Activated CD4-positive, alpha-beta memory T cell treated with anti-CD3 and anti-CD28 coated beads for 36 hours (primary cell): ENCODE measurements at places on chromosomes 6 and 20. TPM values are rescaled to one million over a fixed set of nuclear protein-coding genes. Genes with fewer than 3 reads are reported as not detected.

The PROKR2 gene
- total RNA-seq = not detected

The SYNDIG1 gene
- not detected for total RNA-seq

The CDH26 gene
- total RNA-seq = 1.5 TPM

The ECHDC1 gene
- total RNA-seq = 42.9 TPM

The ELOVL2 gene
- total RNA-seq = not detected

The MCCD1 gene
- not detected for total RNA-seq

The SEMG1 gene
- total RNA-seq = not detected

The SLC12A5 gene
- 0.97 TPM for total RNA-seq

The CLPSL2 gene
- not detected for total RNA-seq

The ULBP3 gene
- total RNA-seq = 0.61 TPM

The BTNL2 gene
- total RNA-seq = not detected

The MARCKS gene
- 0.07 TPM for total RNA-seq

The PI16 gene
- 1.0 TPM for total RNA-seq

The ATP6V1G2 gene
- total RNA-seq = 1.4 TPM

The ZC2HC1B gene
- 0.24 TPM for total RNA-seq

The CDSN gene
- not detected for total RNA-seq

The MAPK13 gene
- total RNA-seq = 65.0 TPM

The NKX2-4 gene
- total RNA-seq = not detected

The NKAPL gene
- total RNA-seq = not detected

The KIF6 gene
- not detected for total RNA-seq

The SLC52A3 gene
- not detected for total RNA-seq

The TCP11 gene
- total RNA-seq = not detected

The KCNK15 gene
- 0.77 TPM for total RNA-seq

The CDK19 gene
- total RNA-seq = 18.4 TPM

The CAP2 gene
- total RNA-seq = not detected

The FAM217A gene
- not detected for total RNA-seq

The FNDC1 gene
- not detected for total RNA-seq

The OR2H1 gene
- total RNA-seq = not detected

The SLC22A16 gene
- total RNA-seq = not detected

The TBC1D22B gene
- total RNA-seq = 15.7 TPM

The PPIL6 gene
- total RNA-seq = 0.43 TPM

The SLC17A4 gene
- total RNA-seq = not detected

The PLCB1 gene
- total RNA-seq = 3.9 TPM

The CCND3 gene
- 573 TPM for total RNA-seq

The MEI4 gene
- total RNA-seq = not detected

The PTCRA gene
- not detected for total RNA-seq

The CPNE1 gene
- total RNA-seq = 242 TPM

The ARHGAP40 gene
- total RNA-seq = not detected

The GJA1 gene
- total RNA-seq = not detected

The SLC22A23 gene
- 1.0 TPM for total RNA-seq

The NRSN1 gene
- total RNA-seq = not detected

The NKAIN4 gene
- not detected for total RNA-seq

The SLPI gene
- total RNA-seq = not detected

The AFDN gene
- total RNA-seq = 39.3 TPM

The ZNF512B gene
- total RNA-seq = 13.5 TPM

The FKBP5 gene
- 111 TPM for total RNA-seq

The APCDD1L gene
- not detected for total RNA-seq

The C6orf132 gene
- 0.22 TPM for total RNA-seq

The ZC3H12D gene
- 124 TPM for total RNA-seq

The CD40 gene
- 4.0 TPM for total RNA-seq

The DEFB132 gene
- total RNA-seq = not detected

The PTK6 gene
- 0.78 TPM for total RNA-seq

The C6orf15 gene
- not detected for total RNA-seq
